ENCODE measurements at places on chromosomes 16 and 17.

GRCh38 chr17:82247856-82248671, 19.2 kb downstream of the SLC16A3 start:
- no peak for DNase-seq

GRCh38 chr16:83532634-83533033, 275.1 kb upstream of the HSBP1 start:
- no peak for DNase-seq

GRCh38 chr17:80760511-80760911, 215.9 kb downstream of the RPTOR start:
- peak; percentile 80 for DNase-seq

DNA sequence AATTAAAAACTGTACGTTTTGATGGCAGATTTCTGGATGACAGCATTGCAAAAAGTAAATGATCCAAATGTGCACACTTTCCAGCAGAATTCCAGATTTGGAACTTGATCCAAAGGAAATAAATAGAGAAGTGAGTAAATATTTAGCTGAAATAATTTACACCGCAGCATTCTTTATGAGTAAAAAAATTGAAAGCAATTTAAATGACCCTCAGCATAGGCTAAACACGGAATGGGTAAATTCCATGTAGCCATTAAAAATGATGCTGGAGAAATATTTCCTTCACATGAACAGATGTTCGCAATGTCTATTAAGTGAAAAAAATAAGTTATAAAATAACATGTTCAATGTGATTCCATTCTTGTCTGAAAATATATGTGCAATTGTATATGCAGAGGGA, 424.8 kb downstream of the HS3ST3B1 start:
- DNase-seq, result no peak

DNA sequence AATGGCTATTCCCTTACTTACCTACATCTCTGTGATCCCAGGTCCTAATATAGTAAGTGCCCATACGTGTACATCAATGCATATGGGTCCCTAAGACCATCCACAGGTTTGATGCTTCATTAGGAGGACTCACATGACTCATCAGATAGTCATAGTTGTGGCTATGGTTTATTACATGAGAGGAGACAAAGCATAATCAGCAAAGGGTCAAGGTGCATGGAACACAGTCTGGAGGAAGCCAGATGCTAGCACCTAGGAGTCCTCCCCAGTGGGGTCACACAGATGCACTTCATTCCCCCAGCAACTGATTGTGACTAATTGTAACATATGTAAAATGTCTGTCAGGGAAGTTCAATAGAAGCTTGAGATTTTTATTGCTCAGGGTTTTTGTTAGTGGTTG, 42.8 kb downstream of the PHKB start:
- no peak for DNase-seq

Data from KBM-7 (cell line).